Activated naive CD4-positive, alpha-beta T cell treated with anti-CD3 and anti-CD28 coated beads, Interleukin-2, amount 50 U/mL, for 72 hours (primary cell): ENCODE measurements at places on chromosomes 5 and 9.

GRCh38 chr5:170694911-170695310, 88.6 kb upstream of the GABRP start:
- DNase-seq: no peak

DNA sequence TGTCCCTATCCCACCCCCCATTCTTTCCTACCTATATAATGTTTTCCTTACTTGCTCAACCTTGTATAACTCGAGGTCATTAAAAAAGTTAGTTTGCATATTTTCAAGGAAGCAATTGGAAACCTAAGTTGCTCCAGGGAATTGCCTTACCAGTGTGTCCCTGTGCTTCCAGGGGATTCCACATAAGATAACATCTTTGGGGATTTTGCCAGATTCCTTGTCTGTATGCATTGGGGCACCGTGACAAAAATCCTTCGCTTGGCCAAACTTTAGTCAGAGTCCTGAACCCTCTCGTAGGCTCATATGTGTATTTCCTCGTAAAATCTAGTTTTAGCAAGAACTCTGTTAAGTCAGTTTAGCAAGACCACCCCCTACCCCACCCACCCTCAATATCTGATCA, 14.7 kb upstream of the OSMR start:
- DNase-seq: no peak

GRCh38 chr9:17251100-17251499, 116.3 kb downstream of the CNTLN start:
- DNase-seq: no peak

DNA sequence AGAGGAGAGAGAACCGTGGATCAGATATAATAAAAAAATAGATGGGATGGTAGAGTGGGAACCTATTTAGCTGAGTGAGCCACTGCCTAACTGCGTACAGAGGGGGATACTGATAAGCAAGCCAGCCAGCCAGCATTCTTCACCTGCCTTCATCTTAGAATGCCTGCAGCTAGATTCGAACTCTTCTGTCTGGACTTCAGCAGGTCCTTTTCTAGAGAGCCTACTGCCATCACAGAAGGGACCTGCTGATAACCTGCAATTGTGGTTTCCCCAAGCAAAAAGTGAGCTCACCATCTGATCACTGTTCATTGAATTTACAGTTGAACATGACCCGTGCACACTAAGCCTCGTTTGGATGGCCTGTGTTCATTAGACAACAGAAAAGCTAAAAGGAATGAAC, 109.4 kb downstream of the CDC42SE2 start:
- DNase-seq: no peak

DNA sequence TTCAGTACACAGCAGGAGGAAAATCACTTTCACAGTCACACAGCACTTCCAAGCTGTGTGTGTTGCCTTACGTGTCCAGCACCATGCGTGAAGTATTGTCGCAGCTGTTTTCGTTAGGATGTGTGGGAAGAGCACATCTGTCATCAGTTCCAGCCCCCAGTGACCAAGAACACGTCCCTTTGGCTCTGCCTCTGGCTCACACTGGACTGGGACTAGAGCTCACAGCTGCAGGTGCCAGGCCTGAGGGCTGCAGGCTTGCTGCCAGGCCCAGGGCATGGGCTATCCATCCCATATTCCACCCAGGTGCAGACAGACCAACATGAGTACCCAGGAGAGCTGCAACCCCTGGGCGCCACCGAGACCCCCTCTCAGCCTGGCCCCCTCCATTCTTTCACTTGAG, 60.5 kb upstream of the ANKRD33B start:
- no peak for DNase-seq

GRCh38 chr9:78252616-78253015, 16.7 kb downstream of the CEP78 start:
- no peak for DNase-seq

GRCh38 chr5:7825630-7826029, 25.3 kb downstream of the CFAP90 start:
- no peak for DNase-seq

- DNase-seq: no peak
Observed at GRCh38 chr5:123483446-123484077, 28.4 kb upstream of the CSNK1G3 start.

DNA sequence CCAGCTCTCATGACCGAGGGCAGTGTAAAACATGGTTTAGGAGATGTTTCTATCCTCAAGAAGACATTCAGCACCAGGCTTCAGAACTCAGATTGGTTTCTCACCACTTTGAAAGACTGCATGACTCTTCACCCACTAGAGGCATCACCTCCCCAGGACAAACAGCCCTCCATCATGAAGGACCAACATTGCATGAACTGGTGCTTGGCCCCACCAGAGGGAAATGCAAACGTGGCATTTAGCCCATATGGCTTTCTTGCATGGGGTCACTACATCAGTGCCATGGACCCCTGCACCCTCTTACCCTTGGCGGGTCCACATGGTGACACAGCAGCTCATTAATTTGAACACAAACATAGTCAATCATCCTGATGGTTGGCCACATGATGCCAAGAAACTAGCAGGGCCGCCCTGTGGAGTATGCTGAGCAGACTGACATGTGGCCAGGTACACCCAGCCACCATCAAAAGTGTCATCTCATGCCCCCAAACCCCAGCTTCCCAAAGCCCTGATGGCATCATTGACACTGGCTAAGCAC, 129.5 kb upstream of the FSTL4 start:
- DNase-seq: no peak

GRCh38 chr9:16120727-16121126, 567.9 kb downstream of the CCDC171 start:
- no peak for DNase-seq

GRCh38 chr9:93143830-93144530, 9.9 kb upstream of the NINJ1 start:
- DNase-seq: no peak

DNA sequence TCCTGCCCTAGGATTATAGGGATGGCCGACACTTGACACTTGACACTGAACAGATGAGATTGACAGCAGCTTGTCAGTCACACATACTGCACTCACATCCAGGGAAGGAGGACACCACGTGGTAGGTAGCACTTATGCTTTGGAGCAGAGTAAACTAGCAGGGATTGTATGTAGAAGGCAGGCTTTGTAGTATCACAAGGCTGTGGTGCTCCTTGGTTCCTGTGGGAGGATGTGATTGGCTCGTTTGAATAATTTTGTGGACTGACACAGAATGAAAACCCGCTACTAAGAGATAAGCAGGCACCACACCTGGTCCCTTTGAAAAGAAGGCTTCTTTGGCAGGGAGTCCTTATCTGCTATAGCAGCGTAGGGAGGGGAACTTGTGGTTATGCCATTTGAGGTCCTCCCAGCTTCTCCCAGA, 63.6 kb upstream of the IL12B start:
- no peak for DNase-seq

GRCh38 chr5:18023275-18023674, 389.0 kb downstream of the TAF11L14 start:
- no peak for DNase-seq
